ENCODE measurements at places on chromosomes 2 and 18.

GRCh38 chr2:21009662-21010225, 34.1 kb downstream of the APOB start:
- no peak for DNase-seq

DNA sequence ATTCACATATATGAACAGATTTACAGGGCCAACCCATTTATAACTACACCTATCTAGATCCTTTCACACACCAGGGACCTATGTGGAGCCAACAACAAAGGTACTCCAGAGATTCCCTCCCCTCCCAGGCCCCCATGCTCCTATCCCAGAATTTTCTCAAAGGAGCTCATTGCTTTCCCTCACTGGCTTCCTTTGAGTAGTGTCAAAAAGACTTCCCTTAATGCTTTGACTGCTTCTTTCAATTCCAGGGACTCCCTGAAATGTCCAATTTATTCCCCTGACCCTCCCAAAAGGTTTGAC, 46.6 kb downstream of the IKZF2 start:
- no peak for DNase-seq

DNA sequence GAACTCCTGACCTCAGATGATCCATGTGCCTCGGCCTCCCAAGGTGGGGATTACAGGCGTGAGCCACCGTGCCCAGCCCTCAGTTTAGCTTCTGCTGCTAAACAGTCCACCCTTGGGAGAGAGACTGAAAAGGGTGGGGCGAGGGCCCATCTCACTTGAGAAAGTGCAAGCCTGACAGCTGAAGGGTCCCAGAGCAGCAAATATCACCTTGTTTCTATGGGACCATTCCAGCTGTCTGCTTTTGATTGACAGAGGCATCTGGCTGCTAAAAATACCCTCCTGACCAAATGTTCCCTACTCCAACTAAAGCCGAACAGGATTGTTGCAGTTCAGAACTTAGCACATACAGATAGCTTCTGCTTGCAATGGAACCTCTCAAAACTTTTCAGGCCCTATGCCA, 436 bp upstream of the SMYD1 start:
- no peak for DNase-seq

GRCh38 chr2:70659551-70659950, 105.9 kb upstream of the TGFA start:
- no peak for DNase-seq

GRCh38 chr2:113124181-113124961, 3.0 kb upstream of the IL1RN start:
- no peak for DNase-seq
